ENCODE measurements at places on chromosomes 2 and 18.

GRCh38 chr2:80303006-80303908, 1.3 kb downstream of the LRRTM1 start:
- DNase-seq = no peak

GRCh38 chr2:64837116-64837731, 152.0 kb upstream of the SLC1A4 start:
- no peak for DNase-seq

- DNase-seq = no peak
These were observed 11.2 kb downstream of the SLC40A1 start for GRCh38 chr2:189569295-189569910.

DNA sequence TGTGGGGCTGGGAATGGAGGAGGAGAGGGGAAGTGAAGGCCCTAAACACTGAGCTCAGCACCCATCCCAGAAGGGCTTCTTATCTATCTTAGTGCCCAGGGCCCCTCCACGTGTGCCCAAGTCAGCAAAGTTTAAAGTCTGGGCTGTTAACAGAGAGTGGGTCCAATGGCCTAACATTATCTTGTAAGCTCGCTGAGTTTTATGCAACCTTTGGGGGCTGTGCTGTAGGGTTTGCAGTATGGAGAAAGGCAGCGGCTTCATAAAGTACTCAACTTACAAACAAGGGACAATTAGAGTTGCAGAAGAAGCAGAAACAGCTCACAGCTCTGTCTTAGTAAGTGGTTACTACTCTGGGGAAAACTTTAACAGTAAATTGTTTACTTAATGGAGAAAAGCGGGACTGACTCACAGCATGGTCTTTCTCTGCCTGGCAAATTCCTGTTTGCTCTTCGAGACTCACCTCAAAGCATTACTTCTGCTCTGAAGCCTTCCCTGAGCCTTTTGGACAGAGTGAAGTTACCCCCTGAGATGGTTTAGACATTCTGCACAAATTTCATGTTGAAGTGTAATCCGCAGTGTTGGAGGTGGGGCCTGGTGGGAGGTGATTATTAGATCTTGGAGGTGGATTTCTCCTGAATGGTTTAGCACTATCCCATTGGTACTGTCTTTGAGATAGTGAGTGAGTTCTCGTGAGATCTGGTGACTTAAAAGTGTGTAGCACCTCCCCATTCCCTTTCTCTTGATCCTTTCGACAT, 9.0 kb downstream of the ENOSF1 start:
- DNase-seq = no peak

- no peak for DNase-seq
These were observed 19.2 kb upstream of the ADAM23 start for GRCh38 chr2:206424134-206424533.

- no peak for DNase-seq
These were observed 162.1 kb downstream of the LDLRAD4 start for GRCh38 chr18:13380691-13381070.
